ENCODE measurements at places on chromosomes 4 and X.

GRCh38 chr4:90852237-90852636, 725.0 kb downstream of the CCSER1 start:
- peak; percentile 43 for DNase-seq

GRCh38 chr4:113962719-113963265, 16.7 kb downstream of the ARSJ start:
- DNase-seq = no peak

GRCh38 chr4:154506253-154506652, 14.7 kb upstream of the DCHS2 start:
- DNase-seq = peak; percentile 79

DNA sequence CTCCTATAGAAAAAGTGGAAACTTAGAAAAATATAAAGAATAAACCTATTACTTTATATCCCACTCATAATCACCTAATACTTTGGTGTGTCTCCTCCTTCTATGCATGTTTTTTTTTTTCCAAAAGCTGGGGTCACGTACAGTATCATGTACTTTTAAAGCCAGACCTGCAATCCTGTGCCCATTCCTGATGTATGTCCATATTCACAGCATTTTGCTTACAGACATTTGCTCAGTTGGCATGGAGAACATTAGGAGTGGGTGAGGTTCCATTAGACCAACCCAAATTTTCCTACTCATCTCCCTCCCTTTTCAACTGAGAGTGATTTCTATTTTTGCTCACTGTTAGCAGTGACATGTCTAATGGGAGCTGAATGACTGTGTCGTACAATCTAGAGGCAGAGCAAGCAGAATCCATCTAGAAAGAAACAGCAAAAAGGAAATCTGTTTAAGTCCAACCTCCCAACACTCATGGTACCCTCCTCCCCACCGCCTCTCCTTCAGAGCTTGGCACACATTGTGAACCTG, 195.6 kb upstream of the KLF3 start:
- DNase-seq = no peak

- DNase-seq = no peak
These were observed 180.5 kb downstream of the GLUD2 start for GRCh38 chrX:121227888-121228287.

DNA sequence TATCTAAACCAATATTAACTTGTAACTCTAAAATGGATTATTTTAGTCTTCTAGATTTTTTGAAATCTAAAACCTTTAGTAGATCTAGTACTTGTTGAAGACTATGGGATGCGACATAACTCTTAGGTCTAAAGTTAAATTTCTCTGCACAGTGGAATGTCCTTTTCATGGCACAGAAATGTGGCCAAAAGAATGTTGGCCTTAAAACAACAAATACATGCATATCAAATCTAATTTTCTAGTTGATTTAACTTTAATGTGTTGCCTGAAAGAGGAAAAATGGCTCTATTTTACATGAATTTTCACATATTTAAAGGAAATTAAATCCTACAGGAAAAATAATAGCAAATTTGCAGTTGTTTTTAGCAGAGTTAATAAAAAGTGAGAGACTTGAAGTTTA, 30.3 kb downstream of the NFKB1 start:
- no peak for DNase-seq

- no peak for DNase-seq
These were observed 96.3 kb upstream of the HPF1 start for GRCh38 chr4:169854090-169854489.

GRCh38 chr4:67721770-67722597, 21.0 kb upstream of the UBA6 start:
- DNase-seq = no peak

DNA sequence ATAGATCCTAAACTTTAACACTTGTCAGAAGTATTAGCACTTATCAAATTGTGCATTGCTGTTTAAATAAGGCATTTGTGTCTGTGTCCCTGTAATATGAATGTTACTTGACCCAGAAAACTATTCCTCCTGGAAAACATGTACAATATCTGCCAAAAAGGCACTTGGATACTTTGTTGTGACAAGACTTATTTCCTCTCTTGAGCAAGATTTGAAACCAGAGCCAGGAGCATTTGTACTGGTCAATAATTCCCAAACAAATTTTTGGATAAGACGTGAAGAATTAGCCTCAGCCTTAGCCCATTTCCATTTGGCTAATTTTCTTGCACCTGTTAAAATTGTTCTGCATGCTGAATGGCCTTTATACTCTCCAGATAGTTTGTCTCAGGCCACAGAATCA, 176.3 kb upstream of the GK2 start:
- DNase-seq = no peak

- no peak for DNase-seq
These were observed 155.0 kb downstream of the SLC7A11 start for GRCh38 chr4:138087066-138087719.

- no peak for DNase-seq
These were observed 75.6 kb downstream of the TRIML1 start for GRCh38 chr4:188214861-188215260.

GRCh38 chrX:33156152-33156726, 55.1 kb downstream of the DMD start:
- no peak for DNase-seq

- no peak for DNase-seq
These were observed 603.9 kb downstream of the INPP4B start for GRCh38 chr4:142242156-142242555.

- no peak for DNase-seq
These were observed 72.3 kb downstream of the ZFX start for GRCh38 chrX:24221872-24222271.

DNA sequence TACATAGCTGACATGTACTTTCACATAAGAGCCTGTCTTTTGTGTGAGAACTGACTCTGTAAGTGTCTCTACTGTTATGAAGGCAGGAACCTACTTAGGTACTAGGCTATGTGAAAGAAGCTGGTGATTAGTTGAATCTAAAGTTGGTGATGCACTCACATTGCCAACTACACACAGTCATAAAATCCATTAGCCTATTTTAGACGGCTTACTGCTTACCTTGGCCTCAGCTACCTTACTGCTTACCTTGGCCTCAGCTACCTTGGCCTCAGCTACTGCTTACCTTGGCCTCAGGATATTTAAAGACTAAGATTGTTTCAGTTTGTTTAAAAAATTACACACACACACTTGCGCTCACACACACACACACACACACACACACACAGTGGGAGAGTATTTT, 549.7 kb downstream of the IL1RAPL1 start:
- DNase-seq = no peak

DNA sequence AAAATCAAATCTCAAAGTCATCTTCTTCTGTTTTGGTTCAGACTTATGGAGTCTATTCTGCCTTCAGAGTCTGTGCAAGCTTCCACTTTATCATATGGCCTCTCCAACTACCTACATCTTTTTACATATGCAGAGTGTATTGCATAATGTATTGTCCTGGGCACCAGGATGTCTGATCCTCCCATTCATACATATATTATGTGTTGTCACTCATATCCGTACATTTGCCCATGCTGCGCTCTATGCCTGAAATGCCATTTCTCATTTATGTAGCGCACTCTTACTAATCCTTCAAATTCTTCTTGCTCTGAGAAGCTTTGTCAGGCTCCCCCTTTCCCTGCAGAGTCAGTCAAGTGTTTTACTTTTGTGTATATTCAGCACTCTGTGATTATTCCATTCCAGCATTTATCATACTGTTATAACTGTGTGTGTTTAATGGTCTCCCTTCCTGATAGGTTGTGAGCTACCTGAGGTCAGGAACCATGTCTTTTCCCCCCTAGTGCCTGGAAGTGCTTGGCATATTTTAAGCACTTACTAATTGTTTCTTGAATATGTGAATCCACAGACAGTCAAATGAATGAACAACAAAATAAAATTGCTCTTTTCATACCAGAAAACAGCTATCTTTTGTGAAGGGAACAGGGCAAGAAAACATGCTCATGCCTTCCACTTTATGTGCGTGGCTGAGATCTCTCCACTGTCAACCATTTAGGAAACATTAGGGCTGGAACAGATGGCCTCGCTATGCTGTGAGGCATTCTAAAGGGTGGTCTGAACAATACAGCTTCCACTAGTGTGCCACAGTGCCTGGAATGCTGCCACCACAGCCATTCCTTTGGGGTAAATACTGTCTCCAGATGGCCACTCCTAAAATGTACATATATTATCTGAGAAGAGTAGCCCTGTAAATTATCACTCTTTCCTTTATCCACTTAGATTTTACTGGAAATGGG, 81.8 kb downstream of the GLUD2 start:
- no peak for DNase-seq

DNA sequence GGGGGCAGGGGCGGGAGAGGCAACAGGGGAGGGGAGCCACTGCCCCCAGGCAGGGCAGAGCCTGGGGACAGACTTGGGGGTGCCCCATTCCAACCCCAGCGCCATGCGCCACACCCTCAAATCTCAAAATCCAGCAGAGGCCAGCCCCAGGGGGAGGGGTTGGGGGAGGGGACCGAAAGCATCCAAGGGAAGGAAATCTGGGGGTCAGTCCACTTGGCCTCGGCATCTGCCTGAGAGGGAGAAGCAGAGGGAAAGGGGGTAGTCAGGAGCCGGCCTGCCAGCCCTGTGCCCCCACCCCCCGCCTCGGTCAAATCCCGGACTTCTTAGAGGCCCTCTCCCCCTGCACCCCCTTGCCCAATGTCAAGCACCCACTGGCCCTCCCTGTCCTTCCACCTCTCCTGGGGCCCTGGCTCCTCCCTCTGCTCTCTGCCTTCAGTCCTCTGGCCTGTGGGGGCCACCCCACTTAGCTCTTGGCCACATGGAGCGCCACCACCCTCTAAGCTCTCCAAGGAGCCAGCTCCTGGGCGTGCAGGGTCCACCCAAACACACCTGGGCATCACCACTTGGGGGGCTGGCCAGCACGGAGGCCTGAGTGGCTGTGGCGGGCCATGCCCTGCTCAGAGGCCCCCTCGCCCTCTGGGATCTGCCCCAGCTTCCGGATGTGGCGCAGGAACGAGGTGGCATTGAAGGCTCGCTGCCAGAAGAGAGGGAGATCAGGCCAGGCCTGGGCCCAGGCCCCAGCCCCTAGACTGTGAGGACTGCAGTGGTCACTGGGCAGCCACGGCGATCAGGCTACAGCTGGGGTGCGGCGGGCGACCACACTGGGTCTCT, 3.5 kb downstream of the PNCK start:
- no peak for DNase-seq

DNA sequence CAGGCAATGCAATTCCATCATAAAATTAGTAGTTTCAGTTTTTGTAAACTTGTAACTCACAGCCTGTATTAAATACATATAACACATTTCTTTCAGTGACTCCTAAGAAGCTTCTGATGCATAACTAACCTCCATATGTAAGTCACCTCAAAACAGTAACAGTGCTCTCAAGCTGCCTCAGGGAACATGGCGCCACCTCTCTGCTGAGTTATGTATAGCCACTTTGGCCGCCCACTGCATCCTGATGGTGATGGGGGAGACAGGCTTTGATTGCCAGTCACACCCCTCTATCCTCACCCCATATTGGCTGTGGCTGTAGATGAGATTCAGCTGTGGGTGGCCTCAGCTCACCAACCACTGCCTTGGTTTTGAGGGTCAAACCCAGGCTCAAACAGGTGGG, 54.3 kb downstream of the LRBA start:
- DNase-seq = no peak

- no peak for DNase-seq
These were observed 394.6 kb downstream of the SPOCK3 start for GRCh38 chr4:166839615-166840251.

- DNase-seq = no peak
These were observed 74.6 kb downstream of the SHROOM2 start for GRCh38 chrX:9860826-9861225.

GRCh38 chrX:17024886-17025285, 78.4 kb downstream of the REPS2 start:
- peak; percentile 55 for DNase-seq

DNA sequence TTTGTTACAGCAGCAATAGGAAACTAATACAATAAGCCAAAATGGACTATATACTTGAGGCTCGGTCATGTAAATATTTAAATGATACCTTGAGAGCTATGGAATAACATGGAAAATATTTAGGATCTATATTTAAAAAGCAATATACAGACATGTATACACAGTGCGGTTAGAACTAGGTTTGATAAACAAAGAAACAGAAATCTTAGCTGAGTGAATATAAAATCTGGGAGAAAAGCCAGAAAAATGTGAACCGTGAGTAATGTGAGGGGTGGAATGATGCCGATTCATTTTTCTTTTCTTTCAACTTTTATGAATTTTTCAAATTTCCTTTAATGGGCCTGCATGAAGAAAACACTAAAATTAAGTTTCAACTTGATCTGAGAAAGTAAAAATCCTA, 104.1 kb downstream of the ATXN3L start:
- no peak for DNase-seq

DNA sequence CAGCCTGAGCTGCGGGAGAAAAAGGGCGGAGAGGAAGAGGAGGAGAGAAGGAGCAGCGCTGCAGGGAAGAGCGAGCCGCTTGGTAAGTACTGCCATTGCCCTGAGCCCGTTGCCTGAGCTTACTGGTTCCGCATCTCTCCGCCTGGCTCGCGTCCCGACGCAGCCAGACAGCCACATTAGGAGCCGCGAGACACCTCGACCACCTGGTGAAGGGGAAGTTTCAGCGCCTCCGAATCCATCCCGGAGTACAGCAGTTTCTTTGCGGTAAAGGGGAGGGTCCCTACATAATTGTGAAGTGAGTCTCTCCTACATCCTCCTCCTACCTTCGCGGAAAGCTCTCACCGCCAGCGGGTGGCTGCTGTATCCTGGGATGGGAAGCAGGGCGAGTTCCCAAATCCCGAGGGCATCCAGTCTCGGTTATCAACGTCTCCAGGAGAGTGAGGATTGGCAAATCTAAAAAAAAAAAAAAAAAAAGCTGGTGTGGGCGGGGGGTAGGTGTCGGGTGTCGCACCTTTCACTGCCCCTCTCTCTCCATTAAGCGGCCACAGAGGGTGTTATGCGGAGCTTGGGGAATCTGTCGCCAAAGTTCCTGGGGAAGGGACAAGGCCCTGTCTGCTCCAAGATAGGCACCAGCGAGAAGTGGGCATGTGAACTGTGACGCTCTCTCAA, 7.9 kb downstream of the TBX22 start:
- peak; percentile 30 for DNase-seq

- DNase-seq = no peak
These were observed 102.0 kb downstream of the ARSF start for GRCh38 chrX:3143043-3143799.

- DNase-seq = no peak
These were observed 25.7 kb downstream of the ADGRG2 start for GRCh38 chrX:19096586-19096985.

GRCh38 chr4:71288875-71289274, 49.9 kb upstream of the SLC4A4 start:
- DNase-seq = no peak

GRCh38 chr4:125091-125771, 930 bp downstream of the ZNF718 start:
- DNase-seq = no peak

DNA sequence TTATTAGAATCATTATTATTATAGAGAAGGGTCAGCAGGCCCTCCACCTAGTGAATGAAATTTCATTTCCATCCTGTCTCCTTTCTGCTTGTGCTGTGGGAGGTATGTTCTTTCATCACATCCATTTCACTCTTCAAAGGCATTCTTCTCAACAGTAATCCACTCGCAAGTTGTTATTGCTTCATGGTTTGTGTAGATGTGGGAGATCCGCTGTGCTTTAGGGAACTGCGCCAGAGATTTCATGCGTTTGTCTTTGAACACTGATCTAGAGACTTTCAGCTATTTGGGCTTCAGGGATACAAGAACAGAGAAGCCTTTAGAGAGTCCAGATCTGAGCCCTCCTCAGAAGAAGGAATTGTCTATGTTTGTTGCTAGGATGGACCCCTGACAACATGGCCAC, 53.5 kb upstream of the PUDP start:
- DNase-seq = no peak

- DNase-seq = no peak
These were observed 1703.7 kb upstream of the AGA start for GRCh38 chr4:179145746-179146525.

GRCh38 chr4:177356921-177357320, 47.2 kb downstream of the NEIL3 start:
- DNase-seq = no peak

All from eye (tissue), 1 donor.